GM13976 (cell line): ENCODE measurements at places on chromosomes 1 and 21.

DNA sequence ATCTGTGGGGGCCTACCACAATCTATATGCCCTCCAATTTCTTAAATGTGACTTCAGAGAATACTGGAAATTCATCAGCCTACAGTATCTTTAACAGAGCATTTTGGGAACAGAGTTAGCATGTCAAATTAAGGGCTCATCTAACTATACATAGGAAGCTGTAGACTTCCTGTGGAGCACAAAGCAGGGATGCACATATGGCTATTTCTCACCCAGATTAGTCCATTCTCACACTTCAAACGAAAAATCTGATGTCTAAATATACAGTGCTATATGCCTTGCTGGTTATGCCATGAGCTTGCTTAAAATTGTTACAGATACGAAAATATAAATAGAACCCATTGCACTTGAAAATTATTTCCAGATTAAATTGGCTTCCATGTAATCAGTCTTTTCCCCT lies 1922.8 kb downstream of the MRPL39 start:
- DNase-seq = no peak

DNA sequence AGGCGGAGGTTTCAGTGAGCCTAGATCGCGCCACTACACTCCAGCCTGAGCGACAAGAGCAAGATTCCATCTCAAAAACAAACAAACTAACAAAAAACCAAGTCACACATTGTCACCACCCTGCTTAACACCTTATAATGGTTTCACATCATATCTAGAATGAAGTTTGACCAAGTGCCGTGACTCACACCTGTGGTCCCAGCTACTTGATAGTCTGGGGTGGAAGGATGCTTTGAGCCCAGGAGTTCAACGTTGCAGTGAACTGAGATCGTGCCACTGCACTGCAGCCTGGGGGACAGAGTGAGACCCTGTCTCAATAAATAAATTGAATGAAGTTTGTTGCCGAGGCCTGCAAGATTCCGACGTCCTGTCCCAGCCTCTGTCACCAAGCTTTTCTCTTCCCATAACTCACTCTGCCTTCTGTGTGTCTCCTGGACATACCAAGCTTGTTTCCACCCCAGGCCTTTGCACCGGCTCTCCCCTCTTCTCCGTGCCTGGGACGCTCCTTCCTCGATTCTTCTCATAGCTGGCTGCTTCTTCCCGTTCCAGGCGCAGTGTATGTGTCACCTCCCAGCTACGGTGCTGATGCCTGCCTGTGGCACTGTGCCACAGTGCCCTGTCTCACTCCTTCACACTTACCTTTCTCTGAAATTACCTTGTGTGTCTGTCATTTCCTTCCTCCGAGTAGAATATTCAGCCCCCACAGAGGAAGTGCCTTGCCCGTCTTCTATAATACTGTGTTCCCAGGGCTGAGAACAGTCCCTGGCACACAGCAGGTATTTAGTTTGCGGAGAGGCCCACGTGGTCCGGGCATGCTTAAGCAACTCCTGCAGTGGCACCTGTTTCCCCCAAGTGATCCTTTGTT lies 3.8 kb upstream of the SELENON start:
- no peak for DNase-seq

GRCh38 chr1:161921990-161922389 lies 101.7 kb downstream of the OLFML2B start:
- DNase-seq = no peak

DNA sequence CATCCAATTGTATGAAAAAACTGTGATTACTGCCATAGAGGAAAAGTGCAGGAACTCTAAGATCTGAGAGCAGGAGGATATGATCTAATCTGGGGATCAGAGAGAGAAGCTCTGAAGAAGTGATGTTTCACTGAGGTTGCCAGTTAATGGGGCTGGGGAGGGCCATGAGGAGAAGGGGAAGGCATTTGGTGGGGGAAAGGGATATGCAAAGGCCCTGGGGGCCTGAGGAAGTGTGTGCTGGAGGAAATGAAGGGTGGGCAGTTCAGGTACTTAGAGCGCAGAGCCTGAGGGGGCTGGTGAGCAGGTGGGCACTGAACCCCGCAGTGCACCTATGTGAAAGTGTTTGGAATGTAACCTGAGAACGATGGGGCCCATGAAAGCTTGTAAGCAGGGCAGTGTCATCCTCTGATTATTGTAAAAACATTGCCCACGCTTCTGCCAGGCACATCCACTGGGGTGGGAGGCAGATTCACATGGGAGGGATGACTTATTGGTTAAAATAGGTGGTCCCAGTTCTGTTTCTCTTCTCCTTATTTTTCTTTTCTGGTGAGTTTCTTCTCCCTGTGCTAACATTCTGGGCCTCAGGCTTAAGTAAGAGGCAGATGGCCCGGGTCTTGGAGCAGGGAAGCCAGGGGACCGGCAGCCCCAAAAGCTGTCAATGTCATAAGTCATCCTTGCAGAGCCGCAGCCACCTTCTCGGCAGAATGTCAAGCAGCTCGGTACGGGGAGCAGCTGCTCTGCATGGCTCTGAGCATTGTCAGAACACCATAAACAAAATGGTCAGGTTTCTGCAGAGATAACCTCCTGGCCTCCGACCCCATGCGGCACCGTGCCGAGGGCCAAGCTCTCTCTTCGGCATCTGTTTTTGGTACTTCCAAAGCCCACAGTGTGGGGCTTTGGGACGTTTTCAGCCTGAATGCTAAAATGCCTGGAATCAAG lies 492.0 kb upstream of the VAMP3 start:
- DNase-seq = no peak
